ENCODE measurements at places on chromosomes 5 and 9.

DNA sequence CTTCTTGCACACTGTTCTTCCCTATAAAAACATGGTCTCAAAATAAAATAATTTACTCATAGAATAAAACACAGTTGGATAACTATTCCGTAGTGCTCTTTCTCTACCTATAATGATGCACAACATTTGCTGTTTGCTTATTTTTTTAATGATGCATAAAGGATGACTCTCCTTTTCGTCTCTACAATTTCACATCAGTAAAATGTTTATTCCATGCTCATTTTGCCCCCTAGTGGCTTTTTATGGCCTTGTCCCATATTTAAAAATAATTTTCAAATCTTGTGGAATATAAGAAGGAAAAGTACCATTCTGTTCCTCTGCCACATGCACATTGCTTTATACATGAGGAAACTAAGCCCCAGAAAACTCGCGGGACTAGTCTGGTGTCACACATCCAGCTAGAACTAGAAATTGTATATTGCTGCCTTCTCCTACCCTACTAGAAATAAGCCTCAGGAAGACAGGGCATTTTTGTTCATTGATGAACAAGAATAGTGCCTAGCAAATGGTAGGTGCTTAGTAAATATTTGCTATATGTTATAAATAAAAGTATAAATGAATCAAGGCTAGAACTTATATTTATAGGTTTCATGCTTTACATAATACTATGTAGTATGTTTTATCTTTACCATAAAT, 12.7 kb downstream of the KCTD16 start:
- no peak for DNase-seq
- no peak overlapping the region for H3K4me3 ChIP-seq
- H3K4me1 ChIP-seq = peaks cover 43% of the 10 kb centered on the region
- no peaks in the 10 kb centered on the region for H3K36me3 ChIP-seq
- no peak overlapping the region for H3K27ac ChIP-seq
- H3K27me3 ChIP-seq = no peaks in the 10 kb centered on the region

DNA sequence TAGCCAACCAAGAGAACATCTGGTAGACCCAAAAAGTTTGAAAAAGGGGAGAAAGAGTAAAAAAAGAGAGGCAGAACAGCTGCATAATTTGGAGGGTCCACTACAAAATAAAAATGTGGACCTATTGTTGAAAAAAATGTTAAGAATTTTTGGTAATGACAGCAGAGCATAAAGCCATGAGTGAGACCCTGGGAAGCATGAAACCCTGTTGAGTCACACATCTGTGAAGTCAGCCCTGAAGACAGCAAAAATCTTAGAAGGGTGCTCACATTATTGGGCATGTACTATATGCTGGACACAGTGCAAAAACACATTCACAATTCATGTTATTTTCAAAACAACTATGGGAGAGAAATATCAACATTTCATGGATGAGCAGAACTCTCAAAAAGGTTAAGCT, 56.4 kb upstream of the LIFR start:
- no peaks in the 10 kb centered on the region for H3K4me1 ChIP-seq
- no peaks in the 10 kb centered on the region for H3K36me3 ChIP-seq
- H3K27me3 ChIP-seq = peaks cover 10% of the 10 kb centered on the region
- H3K27ac ChIP-seq = no peak overlapping the region

- no peaks in the 10 kb centered on the region for H3K36me3 ChIP-seq
- no peak overlapping the region for H3K4me3 ChIP-seq
- H3K4me1 ChIP-seq = no peaks in the 10 kb centered on the region
- no peak overlapping the region for H3K27ac ChIP-seq
Observed at GRCh38 chr9:121819428-121820231, 168.2 kb downstream of the DAB2IP start.

DNA sequence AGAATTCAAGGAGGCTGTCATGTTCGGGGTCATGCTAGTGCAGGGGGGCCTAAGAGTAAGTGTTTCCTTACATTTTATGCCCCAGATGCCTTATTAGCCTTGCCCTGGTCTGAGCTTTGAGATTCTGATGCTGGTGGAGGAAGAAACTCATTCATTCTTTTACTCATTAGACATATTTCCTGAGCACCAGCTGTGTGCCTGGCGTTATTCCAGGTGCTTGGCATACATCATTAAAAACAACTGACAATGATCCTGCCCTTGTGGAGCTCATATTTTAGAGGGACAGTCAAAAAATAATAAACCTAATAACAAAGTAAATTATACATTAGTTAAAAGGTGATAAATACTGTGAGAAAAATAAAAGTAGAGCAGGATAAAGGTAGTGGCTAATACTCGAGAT, 138.9 kb upstream of the SGCD start:
- no peak overlapping the region for H3K27ac ChIP-seq
- no peaks in the 10 kb centered on the region for H3K4me1 ChIP-seq
- H3K4me3 ChIP-seq = no peak overlapping the region

- H3K4me3 ChIP-seq = no peak within 1 kb of the TSS
- peaks cover 14% of the 10 kb centered on the region for H3K4me1 ChIP-seq
- H3K27me3 ChIP-seq = peaks cover 65% of the 10 kb centered on the region
- no peak for DNase-seq
Observed at GRCh38 chr9:130664251-130665028, at the start of gene PRDM12. PRDM12 (plus strand) TSS chr9:130664594; CDS start chr9:130664654, 60 bp downstream.

GRCh38 chr9:121299467-121300282, 31.7 kb downstream of the GSN start:
- no peak overlapping the region for H3K27ac ChIP-seq
- H3K4me1 ChIP-seq = peaks cover 15% of the 10 kb centered on the region
- peaks cover 23% of the 10 kb centered on the region for H3K27me3 ChIP-seq
- no peak for DNase-seq
- H3K36me3 ChIP-seq = no peaks in the 10 kb centered on the region

GRCh38 chr9:98978231-98978681, 34.5 kb downstream of the COL15A1 start:
- no peaks in the 10 kb centered on the region for H3K36me3 ChIP-seq
- H3K4me1 ChIP-seq = peaks cover 14% of the 10 kb centered on the region
- H3K4me3 ChIP-seq = no peak overlapping the region

DNA sequence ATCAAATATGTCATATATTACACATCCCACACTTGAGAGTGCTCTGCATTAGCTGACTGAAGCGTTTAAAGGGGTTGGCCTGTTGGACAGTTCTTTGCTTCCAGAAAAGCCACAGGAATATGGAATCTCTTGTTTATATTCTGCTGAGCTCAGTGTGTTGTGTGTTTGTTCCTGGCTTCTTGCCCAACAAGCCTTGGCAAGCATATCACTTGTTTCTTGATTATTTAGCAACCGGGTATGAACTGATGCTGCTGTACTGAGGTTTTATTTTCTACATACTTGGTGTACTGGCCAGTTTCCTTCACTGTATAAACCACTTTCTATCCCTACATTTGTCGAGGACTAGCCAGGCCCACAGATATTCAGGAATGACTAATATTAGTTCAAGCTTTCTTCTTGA, 378.9 kb downstream of the KCTD16 start:
- no peaks in the 10 kb centered on the region for H3K4me1 ChIP-seq
- H3K27me3 ChIP-seq = no peaks in the 10 kb centered on the region
- H3K4me3 ChIP-seq = no peak overlapping the region
- no peak overlapping the region for H3K27ac ChIP-seq
- DNase-seq = no peak

GRCh38 chr5:89407054-89407453, 524.1 kb upstream of the MEF2C start:
- no peaks in the 10 kb centered on the region for H3K4me1 ChIP-seq
- no peak overlapping the region for H3K27ac ChIP-seq
- H3K4me3 ChIP-seq = no peak overlapping the region
- H3K36me3 ChIP-seq = no peaks in the 10 kb centered on the region
